ENCODE measurements at places on chromosomes 2 and 18. TPM values are rescaled to one million over a fixed set of nuclear protein-coding genes. Genes with fewer than 3 reads are reported as not detected.

GRCh38 chr18:72187956-72188355, 356.2 kb downstream of the CBLN2 start:
- no peak overlapping the region for H3K4me3 ChIP-seq
- H3K36me3 ChIP-seq: no peaks in the 10 kb centered on the region
- H3K27ac ChIP-seq: no peak overlapping the region
- no peak for DNase-seq
- H3K4me1 ChIP-seq: no peaks in the 10 kb centered on the region

GRCh38 chr18:78794071-78794430, 185.6 kb upstream of the SALL3 start:
- H3K36me3 ChIP-seq: no peaks in the 10 kb centered on the region
- H3K27ac ChIP-seq: no peak overlapping the region
- DNase-seq: no peak
- H3K4me3 ChIP-seq: no peak overlapping the region

DNA sequence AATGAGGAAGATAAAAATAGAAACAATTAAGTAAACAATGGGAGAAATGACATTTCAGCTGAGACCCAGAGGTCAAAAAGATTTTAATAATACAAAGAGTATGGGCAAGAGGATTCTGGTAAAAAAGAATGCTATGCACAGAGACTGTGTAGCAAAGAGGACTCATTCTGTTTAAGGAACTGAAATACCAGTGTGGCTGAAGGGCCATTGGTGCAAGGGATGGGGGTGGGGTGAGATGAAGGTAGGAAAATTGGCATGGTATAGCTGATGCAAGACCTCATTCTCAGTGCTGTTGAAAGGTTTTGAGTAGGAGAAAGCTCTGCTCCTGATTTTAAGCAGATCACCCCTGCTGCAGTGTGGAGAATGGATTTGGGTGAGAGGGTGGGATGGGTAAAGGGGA, 10.8 kb downstream of the GALNT1 start:
- DNase-seq: no peak
- no peak overlapping the region for H3K27ac ChIP-seq
- no peak overlapping the region for H3K4me3 ChIP-seq
- no peaks in the 10 kb centered on the region for H3K36me3 ChIP-seq

GRCh38 chr2:152352616-152353015, 17.6 kb downstream of the FMNL2 start:
- H3K27me3 ChIP-seq: no peaks in the 10 kb centered on the region
- H3K4me1 ChIP-seq: peaks cover 11% of the 10 kb centered on the region
- no peak overlapping the region for H3K4me3 ChIP-seq
- no peak for DNase-seq

DNA sequence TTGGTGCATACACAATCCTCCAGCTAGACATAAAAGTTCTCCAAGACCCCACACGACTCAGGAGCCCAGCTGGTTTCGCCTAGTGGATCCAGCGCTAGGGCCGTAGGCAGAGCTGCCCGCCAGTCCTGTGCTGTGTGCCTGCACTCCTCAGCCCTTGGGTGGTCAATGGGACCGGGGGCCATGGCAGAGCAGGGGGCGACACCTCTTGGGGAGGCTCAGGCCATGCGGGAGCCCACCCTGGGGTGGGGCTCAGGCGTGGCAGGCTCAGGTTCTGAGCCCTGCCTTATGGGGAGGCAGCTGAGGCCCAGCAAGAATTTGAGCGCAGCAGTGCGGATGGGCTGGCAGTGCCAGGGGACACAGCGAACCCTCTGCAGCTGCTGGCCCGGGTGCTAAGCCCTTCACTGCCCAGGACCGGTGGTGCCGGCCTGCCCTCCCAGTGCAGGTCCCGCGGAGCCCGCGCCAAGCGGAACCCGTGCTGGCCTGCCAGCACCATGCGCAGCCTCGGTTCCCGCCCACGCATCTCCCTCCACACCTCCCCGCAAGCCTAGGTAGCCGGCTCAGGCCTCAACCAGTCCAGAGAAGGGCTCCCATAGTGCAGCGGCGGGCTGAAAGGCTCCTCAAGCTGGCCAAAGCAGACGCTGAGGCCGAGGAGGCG, 1566.6 kb upstream of the SLC39A10 start:
- DNase-seq: no peak
- H3K4me3 ChIP-seq: no peak overlapping the region
- no peaks in the 10 kb centered on the region for H3K36me3 ChIP-seq
- H3K27me3 ChIP-seq: no peaks in the 10 kb centered on the region
- H3K27ac ChIP-seq: no peak overlapping the region

DNA sequence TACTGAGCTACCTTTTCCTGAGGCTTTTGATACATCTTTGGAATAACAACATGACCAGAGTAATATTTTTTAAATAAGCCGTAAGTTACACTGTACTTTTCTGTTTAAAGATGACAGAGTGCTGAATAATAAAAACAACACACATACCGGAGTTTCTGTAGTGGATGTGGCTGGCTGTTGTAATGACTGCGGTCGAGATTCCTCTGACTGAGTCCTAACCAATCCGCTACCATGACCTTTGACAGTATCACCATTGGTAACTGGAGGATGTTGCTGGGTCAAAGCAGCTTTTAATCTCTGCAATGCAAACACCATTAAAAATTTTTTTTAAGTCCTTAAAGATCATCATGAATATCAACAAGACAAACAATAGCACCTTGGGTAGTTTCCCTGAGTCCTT, 70.7 kb downstream of the ATF2 start:
- H3K4me1 ChIP-seq: no peaks in the 10 kb centered on the region
- no peak overlapping the region for H3K4me3 ChIP-seq
- DNase-seq: no peak
- no peaks in the 10 kb centered on the region for H3K27me3 ChIP-seq

DNA sequence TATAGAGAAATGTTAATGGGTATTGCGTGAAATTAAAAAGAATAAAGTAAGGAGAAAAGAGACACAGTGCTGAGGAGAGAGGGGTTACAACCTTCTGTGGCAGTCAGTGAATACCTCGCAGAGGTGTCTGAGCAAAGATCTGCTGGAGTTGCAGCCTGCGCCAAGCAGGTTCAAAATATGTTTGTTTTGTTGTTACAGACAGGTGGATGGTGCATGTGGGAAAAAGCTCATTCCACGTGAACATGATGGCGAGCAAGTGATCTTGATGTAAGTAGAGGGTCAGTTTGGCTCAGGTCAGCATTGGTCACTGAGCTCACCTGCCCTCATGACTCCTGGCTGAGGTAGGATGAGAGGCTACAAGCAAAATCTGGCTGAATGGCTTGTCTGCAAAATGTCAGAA, 66.2 kb downstream of the SOX11 start:
- no peak overlapping the region for H3K27ac ChIP-seq
- H3K27me3 ChIP-seq: no peaks in the 10 kb centered on the region
- no peak for DNase-seq
- H3K4me1 ChIP-seq: no peaks in the 10 kb centered on the region

DNA sequence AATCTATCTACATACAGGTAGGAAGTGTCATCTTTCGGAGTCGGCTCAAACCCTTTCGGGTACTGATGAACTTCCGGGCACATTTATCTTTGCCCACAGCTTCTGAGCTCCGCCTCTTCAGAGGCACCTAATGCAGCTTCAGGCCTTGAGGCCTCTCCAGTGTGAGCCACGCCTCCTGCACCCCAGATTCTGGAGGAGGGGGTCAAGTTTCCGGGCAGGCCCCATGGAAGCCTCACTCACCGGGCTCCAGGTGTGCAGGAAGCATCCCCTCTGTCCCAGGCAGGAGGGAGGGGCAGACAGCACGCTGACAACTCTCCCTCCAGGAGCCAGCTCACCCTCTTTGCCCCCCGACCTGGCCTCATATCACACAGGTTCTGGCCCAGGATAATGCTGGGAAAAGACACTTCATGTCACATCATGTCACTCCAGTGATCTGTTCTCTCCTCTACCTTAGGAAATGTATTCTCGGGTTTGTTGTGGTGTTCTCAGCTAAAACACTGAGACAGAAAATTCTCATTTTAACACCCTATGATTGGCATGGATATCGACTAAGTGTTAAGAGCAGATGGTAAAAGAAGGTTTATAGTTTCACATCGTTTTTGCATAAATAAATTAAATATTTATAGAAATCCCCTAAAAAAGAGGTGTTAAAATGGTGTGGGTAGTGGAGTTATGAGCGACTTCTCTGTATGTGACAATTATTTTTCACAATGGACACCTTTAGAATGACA, 46.2 kb upstream of the COPS8 start:
- H3K27me3 ChIP-seq: no peaks in the 10 kb centered on the region
- H3K4me1 ChIP-seq: peaks cover 5% of the 10 kb centered on the region
- no peaks in the 10 kb centered on the region for H3K36me3 ChIP-seq
- H3K4me3 ChIP-seq: no peak overlapping the region
- no peak overlapping the region for H3K27ac ChIP-seq

DNA sequence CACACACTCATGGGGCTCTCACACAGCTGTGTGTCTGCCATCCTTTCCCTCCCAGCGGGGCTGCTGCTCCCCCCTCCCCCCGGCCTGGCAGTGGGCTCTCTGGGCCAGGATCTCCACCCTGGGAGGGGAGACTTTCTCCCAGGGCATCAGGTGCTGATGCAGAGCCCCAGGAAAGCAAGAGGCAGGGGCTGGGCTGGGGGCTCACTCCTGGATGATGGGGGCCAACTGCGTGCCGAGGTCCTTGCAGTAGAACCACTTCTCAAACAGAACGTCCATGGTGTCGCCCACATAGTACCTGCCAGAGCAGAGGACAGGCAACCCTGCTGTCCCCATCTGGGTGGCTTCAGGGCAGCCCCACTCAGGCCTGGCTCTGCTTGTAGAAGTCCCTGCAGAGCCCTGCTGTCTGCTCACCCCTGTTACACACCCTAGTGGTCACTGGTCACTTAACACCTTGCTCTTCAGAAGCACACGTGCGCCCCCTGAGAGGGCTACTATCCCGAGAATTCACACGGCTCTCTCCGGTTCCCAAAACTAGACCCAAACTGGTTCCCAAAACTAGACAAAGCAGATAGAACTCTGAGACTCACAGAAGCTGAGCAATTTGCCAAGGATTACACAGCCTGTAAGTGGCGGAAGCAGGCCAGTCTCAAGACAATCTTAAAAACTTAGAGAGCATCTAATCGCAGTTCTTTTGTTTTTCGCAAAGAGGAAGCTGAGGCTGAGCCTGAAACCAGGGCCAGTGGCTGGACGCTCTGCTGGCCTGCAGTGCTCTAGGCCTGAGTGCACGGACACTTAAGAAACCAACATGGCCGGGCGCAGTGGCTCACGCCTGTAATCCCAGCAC, 6.6 kb upstream of the OXER1 start:
- H3K4me1 ChIP-seq: no peaks in the 10 kb centered on the region
- H3K4me3 ChIP-seq: no peak overlapping the region
- H3K36me3 ChIP-seq: peaks cover 5% of the 10 kb centered on the region
- H3K27ac ChIP-seq: no peak overlapping the region
- H3K27me3 ChIP-seq: no peaks in the 10 kb centered on the region

DNA sequence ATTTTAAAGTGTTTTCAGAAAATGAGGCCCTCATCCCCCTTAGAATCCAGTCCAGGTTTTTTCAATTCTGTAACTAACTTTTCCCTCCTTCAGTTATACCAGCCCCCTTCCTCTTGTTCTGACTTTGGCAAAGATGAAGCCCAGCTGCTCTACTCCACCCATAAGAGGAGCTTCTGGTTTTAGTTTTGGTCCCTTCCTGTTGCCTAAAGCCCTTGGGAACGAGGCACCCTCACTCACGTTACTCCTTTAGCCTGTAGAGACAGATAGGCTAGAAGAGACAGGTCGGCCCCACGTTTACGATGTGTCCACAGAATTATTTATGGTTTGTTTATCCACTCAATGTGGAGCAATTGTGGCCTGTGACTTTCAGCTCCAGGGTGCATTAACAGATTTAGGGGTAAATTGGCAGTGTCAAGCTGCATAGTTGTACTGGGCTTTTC, 454.2 kb upstream of the TNP1 start:
- DNase-seq: peak; percentile 24
- no peaks in the 10 kb centered on the region for H3K36me3 ChIP-seq
- H3K27ac ChIP-seq: no peak overlapping the region
- no peaks in the 10 kb centered on the region for H3K27me3 ChIP-seq
- no peak overlapping the region for H3K4me3 ChIP-seq

GRCh38 chr18:34551824-34552223, 158.3 kb upstream of the DTNA start:
- no peaks in the 10 kb centered on the region for H3K27me3 ChIP-seq
- no peak for DNase-seq
- no peak overlapping the region for H3K27ac ChIP-seq
- peaks cover 16% of the 10 kb centered on the region for H3K4me1 ChIP-seq

GRCh38 chr2:121788685-121789084, 33.2 kb downstream of the TSN start:
- H3K27ac ChIP-seq: no peak overlapping the region
- H3K27me3 ChIP-seq: peaks cover 29% of the 10 kb centered on the region
- no peaks in the 10 kb centered on the region for H3K36me3 ChIP-seq
- no peak for DNase-seq
- no peak overlapping the region for H3K4me3 ChIP-seq

- H3K27ac ChIP-seq: no peak overlapping the region
- peaks cover 36% of the 10 kb centered on the region for H3K4me1 ChIP-seq
- H3K4me3 ChIP-seq: no peak overlapping the region
Observed at GRCh38 chr2:10054976-10055375, 11.6 kb downstream of the KLF11 start.

DNA sequence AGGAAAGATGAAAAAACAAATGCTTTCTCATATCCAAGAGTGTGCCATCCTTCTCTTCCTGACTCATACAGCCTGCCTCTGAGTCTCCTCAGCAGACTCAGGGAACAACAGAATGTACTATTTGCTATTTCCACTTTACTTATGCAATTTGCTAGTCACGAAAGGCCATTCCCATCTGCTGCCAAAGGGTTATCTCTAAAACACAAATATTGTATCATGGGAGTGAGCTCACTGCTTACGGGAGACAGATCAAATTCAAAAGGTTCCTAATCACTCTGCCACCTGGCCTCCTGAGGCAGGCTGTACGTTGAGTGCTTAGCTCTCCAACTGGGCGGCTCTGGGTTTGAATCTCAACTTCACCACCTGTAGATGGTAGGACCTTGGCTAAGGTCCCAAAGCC, 92.0 kb downstream of the GAREM1 start:
- H3K36me3 ChIP-seq: no peaks in the 10 kb centered on the region
- no peaks in the 10 kb centered on the region for H3K27me3 ChIP-seq
- DNase-seq: no peak
- H3K27ac ChIP-seq: no peak overlapping the region
- peaks cover 33% of the 10 kb centered on the region for H3K4me1 ChIP-seq

DNA sequence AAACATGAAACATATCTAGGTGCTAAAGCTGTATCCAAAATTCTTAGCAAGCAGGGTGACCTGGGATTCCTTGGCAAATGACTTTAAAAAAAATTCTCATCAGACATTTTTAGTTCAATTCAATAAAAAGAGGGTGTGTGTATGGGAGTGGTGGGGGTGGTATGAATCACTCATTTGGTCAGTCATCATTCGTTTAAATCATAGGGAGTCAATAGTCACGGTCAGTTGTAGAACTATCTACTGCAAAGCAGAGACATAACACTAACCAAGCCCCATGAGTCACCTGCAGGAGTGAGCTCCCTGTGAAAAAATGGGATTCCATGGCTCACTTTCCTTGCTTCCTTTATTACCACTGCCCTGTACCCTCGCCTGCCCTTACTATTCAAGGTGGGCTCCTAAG, 380.6 kb upstream of the TCF4 start:
- DNase-seq: no peak
- H3K27me3 ChIP-seq: no peaks in the 10 kb centered on the region
- H3K27ac ChIP-seq: no peak overlapping the region
- no peaks in the 10 kb centered on the region for H3K4me1 ChIP-seq

DUSP2 gene
- 1.1 TPM for total RNA-seq

DHX57 gene
- 17.4 TPM for total RNA-seq

ARMC9 gene
- 128 TPM for total RNA-seq
